Renal cortical epithelial cell (primary cell): ENCODE measurements at places on chromosomes 1 and 21.

DNA sequence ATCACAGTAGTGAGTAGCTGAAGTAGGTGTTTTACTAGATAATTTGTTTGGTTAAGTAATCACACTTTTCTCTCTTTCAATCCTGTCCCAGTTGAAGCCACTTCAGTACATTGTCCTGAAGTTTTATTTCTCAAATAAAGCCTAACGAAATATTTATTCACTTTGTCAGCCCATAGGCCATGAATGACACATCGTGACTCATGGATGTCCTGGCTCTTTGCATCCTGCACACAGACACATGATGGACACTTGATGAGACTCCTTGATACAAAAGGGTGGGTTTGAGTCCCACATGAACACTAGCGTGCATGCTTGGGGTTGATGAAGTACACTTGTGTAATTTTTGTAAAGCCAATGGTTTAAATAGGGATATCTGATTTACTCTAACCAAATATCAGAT is 22.7 kb upstream of the LAMC2 start:
- peak; percentile 94 for DNase-seq

DNA sequence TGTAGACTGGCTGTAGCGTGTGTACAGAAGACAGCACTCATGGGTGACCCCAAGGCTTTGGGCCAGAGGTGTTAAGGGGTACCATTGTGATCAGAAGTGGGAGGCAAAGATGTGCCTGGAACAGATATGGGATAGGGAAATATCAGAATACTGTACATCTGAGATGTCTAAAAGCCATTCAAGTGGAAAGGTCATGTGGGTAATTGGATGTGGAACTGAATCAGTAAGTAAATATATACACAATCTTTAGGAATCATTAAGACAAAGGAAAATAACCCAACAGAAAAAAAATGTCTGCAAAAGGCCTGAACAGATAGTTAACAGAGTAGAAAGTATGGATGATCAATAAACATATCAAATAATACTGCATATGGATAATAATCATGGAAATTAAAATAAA is 26.5 kb downstream of the OR13G1 start:
- DNase-seq: no peak

GRCh38 chr1:152501704-152502103 is 8.9 kb upstream of the LCE5A start:
- DNase-seq: peak; percentile 17

DNA sequence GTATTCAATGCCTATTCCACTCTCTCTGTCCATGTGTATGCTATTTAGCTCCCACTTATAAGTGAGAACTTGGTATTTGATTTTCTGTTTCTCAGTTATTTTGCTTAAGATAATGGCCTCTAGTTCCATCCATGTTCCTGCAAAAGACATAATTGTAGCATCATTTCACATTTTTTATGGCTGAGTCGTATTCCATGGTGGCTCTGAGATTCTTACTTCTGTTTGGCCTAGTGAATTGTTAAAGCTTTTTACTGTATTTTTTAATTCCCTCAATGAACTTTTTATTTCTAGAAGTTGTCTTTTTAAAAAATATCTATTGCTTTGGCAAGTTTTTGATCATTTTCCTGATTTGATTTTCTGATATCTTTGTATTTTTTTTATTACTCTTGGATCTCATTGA is 635.6 kb downstream of the PLA2G4A start:
- no peak for DNase-seq

GRCh38 chr1:70503358-70503757 is 92.3 kb downstream of the CTH start:
- DNase-seq: peak; percentile 22

GRCh38 chr21:26843933-26844257 is 1.3 kb downstream of the ADAMTS1 start:
- peak; percentile 68 for DNase-seq

GRCh38 chr21:36323032-36323431 is 3.0 kb downstream of the MORC3 start:
- DNase-seq: no peak
